ENCODE measurements at places on chromosomes 1 and 21.

DNA sequence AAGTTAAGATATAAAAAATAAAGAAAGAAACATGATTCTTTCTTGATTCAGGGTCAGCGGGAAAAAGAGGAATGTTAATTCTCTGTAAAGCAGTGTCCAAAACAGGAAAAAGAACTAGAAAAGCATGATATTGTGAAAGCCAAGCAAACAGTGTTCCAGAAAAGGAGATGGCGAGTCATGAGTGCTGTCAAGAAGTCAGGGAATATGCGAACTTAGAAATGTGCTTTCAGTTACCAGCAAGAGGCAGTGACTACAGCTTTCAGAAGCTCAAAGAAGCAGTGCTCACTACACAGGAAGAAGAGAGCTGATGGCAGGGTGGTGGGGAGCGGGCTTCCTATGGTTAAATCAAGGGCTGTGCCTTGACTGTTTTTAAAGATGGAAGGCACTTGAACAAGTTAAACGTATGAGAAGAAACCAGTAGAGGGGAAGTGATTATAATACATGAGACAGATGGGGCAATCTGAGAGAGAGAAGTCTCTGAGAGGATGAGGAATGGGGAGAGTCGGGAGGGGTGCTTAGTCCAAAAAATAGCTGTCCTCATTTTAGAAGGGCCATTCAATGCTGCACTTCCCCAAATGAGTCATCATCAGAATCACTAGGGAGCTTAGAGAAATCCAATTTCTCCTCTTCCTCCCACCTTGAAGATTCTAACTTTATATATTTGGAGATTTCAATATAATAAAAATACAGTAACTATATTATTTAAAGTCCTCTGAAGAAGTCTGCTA is 90.4 kb downstream of the KCNK1 start:
- no peak for DNase-seq

DNA sequence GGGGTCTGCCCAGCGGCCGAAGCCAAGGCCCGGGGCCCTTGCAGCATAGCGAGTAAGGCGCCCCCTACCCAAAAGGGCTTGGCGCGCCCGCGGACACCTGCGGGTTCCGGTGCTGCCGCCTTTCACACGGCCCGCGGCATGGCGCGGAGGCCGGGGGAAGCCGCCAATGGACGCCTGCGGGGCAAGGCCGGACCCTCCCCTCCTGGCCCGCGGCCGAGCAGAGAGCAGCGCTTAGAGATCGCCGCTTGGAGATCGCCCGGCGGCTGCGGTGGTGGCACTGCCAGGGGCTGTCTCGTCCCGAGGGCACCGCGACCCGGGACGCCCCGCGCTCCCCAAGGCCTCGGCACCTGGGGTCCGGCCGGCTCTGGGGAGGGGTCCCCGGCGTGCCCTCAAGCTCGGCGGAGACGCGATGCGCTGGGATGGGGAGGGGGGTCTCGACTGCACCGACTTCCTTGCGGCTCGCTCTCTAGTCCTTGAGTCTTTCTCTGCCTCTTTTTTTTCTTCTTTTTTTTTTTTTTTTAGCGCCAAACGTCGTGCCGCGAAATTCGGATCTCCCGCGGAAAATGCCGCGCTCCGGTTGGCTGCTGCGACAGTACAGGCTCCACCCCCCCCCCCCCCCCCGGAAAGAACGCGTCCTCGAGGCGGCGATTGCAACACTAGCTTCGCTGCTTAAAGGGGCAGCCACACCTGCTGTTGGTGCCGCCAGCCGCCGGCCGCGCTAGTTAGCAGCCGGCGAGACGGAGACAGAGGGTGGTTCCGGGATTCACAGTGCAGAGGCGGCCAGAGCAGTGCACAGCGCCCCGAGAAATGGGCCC is at the start of gene E2F2:
Gene E2F2 (minus strand): TSS at position 487 of the 815 bp plus-strand sequence. CDS start 440 bp downstream, at position 47.
- peak; percentile 71 for DNase-seq

DNA sequence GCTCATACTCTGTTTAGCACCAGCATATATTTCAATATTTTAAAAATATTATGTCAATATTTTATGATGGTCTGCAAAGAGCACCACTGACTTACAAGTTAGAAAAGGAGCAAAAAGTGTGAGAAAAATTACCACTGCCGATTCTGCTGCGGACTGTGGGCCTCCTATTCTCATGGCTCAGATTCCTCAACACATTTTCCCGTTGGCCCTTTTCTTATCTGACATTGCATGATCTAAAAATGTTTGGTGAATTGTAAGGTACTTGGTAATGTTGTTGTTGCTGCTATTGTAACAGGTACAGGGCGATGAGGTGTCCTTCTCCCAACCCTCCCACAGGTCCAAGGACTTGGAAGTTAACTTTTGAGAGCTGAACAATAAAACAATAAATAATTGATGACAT is 737 bp downstream of the C1orf162 start:
- no peak for DNase-seq

DNA sequence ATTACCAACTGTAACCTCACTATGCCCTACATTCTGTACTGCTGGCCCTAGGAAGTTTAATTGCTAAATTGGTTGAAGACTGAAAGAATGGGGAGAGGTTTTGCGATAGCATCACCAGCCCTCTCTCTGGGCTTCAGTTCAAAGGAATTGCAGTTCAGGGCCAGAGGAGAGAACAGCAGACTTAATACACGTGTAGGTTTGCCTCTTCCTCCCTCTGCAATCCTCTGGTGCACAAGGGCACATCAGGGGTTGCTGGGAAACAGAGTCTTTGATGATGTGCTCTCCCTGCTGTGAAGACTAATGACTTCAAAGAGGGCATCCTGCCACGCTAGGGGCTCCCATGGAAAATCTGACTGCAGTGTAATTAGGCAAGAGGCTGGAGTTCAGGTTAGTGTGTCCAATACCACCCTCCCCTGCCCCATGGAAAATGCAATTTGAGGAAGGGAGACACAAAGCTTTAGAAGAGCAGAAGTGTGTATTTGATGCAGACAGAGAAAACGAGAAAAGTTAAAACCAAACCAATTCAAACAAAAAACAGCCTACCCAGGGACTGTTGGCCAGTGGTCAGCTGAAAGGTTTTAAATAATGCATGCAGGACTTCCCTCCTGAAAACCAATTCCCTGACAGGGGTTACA is 167.9 kb downstream of the ASTN1 start:
- DNase-seq, result peak; percentile 10

DNA sequence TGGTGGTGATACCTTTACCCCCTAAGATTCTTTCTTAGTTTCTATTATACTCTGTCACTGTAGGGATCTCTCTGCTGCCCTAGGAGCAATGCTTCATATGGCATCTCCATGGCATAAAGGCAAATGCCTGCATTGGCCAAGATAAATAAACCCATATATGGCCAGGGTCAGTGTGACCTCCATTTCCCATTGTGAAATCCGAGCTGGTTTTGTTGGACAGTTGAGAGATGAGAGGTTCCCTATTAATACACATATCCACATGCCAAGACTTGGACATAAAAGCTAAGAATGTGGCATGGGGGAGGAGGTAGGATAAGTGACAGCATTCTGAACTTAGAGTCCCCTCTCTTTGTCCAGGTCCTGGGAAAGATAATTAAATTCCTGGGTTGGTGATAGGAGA is 1.4 kb downstream of the TPM3 start:
- no peak for DNase-seq

- DNase-seq, result no peak
Measured at GRCh38 chr1:5505944-5506343, 486.3 kb downstream of the NPHP4 start.

GRCh38 chr1:22143065-22144033 is at the start of gene WNT4:
Gene WNT4, minus strand, starts transcription at chr1:22143097. Its CDS starts 175 bp downstream, at chr1:22142922.
- DNase-seq, result peak; percentile 31

DNA sequence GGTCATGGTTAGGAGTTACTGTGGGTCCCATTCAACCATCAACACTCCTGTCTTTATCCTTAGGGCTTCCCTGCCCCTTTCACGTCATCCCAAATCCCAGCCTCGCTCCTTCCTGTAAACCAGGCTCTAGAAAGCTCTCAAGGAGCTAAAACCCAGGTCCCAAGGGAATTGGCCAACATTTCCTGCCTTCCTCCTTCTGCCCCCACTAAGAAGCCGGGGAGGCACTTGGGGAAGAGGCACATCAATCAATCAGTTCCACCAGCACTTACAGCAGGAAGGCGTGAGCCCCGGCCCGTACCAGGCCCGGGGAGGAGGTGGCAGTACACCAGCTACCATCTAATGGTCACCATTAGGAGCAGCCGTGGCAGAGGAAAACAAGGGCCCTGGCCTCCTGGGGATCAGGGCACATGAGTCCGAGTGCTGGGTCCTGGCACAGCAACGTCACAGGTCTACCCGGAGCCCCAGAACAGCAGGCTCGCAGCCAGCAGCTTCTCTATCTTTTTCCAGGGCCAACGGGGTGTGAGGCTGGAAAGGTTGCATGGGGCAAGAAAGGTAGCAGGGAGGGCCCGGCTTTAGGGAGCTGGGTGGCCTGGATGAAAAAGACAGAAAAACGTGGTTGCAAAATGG is 108.6 kb downstream of the CASZ1 start:
- no peak for DNase-seq

- peak; percentile 51 for DNase-seq
Measured at GRCh38 chr1:32240140-32240951, 6.7 kb upstream of the FAM167B start.

GRCh38 chr1:113630340-113631327 is 128.7 kb downstream of the PHTF1 start:
- no peak for DNase-seq

DNA sequence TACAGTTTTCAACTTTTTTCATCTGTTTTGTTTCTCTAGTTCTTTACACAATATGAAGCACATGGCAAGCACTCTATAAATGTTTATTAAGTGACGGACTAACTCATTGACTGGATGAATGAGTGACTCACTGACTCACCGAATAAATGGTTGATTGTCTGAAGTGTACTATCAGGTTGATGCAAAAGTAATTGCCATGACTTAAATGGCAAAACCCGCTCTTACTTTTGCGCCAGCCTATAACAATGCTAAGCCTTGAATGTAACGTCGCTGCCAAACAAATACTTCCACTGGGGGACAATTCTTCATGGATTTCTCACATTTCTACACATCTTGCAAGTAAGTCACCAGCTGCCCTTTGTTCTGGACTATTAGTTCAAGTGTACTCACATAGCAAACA is 109.0 kb upstream of the KCTD3 start:
- no peak for DNase-seq

Measured in neural crest cell (in vitro differentiated cells).